ENCODE measurements at places on chromosomes 6 and 20.

- no peak for DNase-seq
Observed at GRCh38 chr6:81084776-81085430, 667.6 kb downstream of the TENT5A start.

- no peak for DNase-seq
Observed at GRCh38 chr20:51487565-51488268, 54.8 kb downstream of the NFATC2 start.

GRCh38 chr20:22412977-22413868 lies 171.1 kb downstream of the FOXA2 start:
- DNase-seq: no peak

DNA sequence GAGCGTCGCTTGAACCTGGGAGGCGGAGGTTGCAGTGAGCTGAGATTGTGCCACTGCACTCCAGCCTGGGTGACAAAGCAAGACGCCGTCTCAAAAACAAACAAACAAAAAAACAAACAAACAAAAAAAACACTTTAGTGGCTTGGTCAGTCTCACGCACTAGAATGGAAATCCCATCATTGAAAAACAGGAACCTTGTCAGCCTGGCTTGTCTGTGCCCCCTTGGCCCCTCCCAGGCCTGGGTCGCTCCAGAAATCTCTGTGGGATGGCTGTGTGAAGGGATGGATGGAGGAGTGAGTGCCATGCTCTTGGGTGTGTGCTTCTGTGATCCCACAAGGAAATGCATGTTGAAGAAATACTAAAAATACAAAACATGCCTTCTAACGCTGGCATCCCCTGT lies 20.9 kb upstream of the NAA20 start:
- DNase-seq: no peak
